Fibroblast of lung (primary cell): ENCODE measurements at places on chromosomes 2 and 18. TPM values are rescaled to one million over a fixed set of nuclear protein-coding genes. Genes with fewer than 3 reads are reported as not detected.

DNA sequence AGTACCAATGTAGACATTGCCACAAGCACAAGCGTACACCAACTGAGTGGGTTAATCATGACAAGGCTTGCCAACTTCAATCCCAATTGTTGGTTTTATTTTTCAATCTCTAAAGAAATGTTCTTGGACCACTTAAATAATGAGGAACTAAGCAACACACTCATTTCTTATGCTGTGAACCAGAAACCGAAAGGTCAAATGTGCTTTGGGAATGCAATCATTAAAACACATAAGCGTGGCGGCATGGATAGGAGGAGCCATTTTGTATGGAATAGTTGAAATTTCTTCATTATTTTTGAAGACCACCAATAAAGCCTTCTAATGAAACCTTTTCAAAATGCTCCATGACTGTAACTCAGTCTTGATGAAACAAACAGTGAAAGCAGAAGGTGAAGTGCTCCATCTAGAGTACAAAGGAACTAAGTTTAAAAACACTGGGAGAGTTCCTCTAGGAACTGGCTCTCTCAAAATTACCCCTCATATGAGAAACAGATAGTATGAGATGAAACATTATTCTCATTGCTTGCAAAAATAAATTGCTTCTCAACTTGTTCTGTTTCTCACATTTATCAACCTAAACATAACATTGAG, 113.2 kb upstream of the CHST9 start:
- DNase-seq: no peak
- no peaks in the 10 kb centered on the region for H3K27me3 ChIP-seq
- no peaks in the 10 kb centered on the region for H3K4me1 ChIP-seq
- H3K4me3 ChIP-seq: no peak overlapping the region

DNA sequence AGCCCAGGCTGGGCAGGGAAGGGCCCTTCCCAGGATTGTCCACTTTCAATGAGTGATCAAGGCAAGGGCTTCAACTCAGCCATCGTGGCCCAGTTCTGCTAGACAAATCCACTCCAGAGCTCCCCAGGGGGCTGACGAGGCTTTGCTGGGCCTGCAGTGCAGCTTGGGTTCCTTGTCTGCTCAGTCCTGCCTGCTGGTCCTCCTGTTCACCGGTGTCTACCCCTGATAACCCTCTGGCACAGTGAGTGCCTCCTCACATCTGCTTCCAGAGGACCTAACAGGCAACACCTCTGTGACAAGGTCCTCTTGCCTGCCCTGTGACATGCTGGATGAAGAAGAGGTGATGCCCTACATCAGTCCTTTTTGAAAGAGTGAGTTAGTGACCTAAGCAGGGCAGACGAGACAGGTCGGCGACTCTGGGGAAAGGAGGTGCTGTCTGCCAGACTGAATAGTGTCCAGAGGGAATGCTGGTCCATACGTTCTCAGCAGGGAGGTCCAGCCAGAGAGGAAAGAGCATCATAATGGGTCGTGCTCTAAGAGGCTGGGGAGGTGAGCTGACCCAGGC, 20.9 kb upstream of the KCNF1 start:
- no peak for DNase-seq
- H3K4me1 ChIP-seq: no peaks in the 10 kb centered on the region
- H3K27me3 ChIP-seq: peaks cover 9% of the 10 kb centered on the region
- H3K4me3 ChIP-seq: no peak overlapping the region
- H3K36me3 ChIP-seq: no peaks in the 10 kb centered on the region

GRCh38 chr2:61785583-61785982, 68.3 kb downstream of the FAM161A start:
- H3K27me3 ChIP-seq: no peaks in the 10 kb centered on the region
- H3K36me3 ChIP-seq: no peaks in the 10 kb centered on the region
- H3K4me1 ChIP-seq: no peaks in the 10 kb centered on the region
- H3K27ac ChIP-seq: no peak overlapping the region

DNA sequence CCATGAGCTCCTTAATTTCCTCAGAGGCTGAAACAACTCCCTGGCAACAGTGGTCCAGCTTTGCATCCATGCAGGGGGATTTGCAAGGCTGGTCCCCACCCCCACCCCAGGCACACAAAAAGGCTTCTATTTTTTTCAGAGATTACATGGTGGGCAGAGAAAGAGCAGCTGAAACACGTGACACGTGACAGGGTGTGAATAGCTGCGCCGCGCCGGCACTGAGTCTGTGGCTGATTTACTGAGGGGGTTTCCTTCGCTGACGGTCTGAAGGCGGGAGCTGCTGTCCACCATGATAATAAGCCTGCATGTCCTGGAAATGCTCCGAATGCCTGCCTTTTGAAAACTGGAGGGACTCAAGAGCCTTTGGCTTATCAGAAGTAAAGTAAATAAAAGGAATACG, 50.7 kb upstream of the APCDD1 start:
- no peaks in the 10 kb centered on the region for H3K27me3 ChIP-seq
- H3K27ac ChIP-seq: no peak overlapping the region
- no peak for DNase-seq

Gene CCDC88A
- total RNA-seq: 34.7 and 56.5 TPM in 2 replicates

GRCh38 chr2:214713080-214713830, 96.2 kb downstream of the BARD1 start:
- no peaks in the 10 kb centered on the region for H3K27me3 ChIP-seq
- no peaks in the 10 kb centered on the region for H3K4me1 ChIP-seq
- no peak overlapping the region for H3K27ac ChIP-seq
- H3K4me3 ChIP-seq: no peak overlapping the region

GRCh38 chr2:225668606-225669266, 269.2 kb downstream of the NYAP2 start:
- H3K27ac ChIP-seq: no peak overlapping the region
- H3K27me3 ChIP-seq: no peaks in the 10 kb centered on the region
- H3K36me3 ChIP-seq: no peaks in the 10 kb centered on the region
- H3K4me1 ChIP-seq: no peaks in the 10 kb centered on the region

- H3K27me3 ChIP-seq: no peaks in the 10 kb centered on the region
- H3K36me3 ChIP-seq: no peaks in the 10 kb centered on the region
- no peaks in the 10 kb centered on the region for H3K4me1 ChIP-seq
These were observed 513.3 kb downstream of the LRRTM4 start for GRCh38 chr2:77008853-77009252.

GRCh38 chr2:9002313-9002636, 1.2 kb downstream of the MBOAT2 start:
- peaks cover 2% of the 10 kb centered on the region for H3K4me1 ChIP-seq
- no peak overlapping the region for H3K27ac ChIP-seq
- peak overlapping the region; percentile 75 for H3K4me3 ChIP-seq

Gene GPAT2
- 2.8 and 3.9 TPM in 2 replicates for total RNA-seq

- H3K36me3 ChIP-seq: no peaks in the 10 kb centered on the region
- no peaks in the 10 kb centered on the region for H3K27me3 ChIP-seq
- DNase-seq: peak; percentile 78
- H3K27ac ChIP-seq: no peak overlapping the region
- H3K4me3 ChIP-seq: no peak overlapping the region
- H3K4me1 ChIP-seq: no peaks in the 10 kb centered on the region
These were observed 200.4 kb downstream of the INO80D start for GRCh38 chr2:205885492-205886099.

- H3K36me3 ChIP-seq: no peaks in the 10 kb centered on the region
- no peak overlapping the region for H3K4me3 ChIP-seq
- H3K27me3 ChIP-seq: peaks cover 2% of the 10 kb centered on the region
- no peaks in the 10 kb centered on the region for H3K4me1 ChIP-seq
- no peak for DNase-seq
These were observed 138.1 kb downstream of the TWIST2 start for GRCh38 chr2:238985931-238986446.
